ENCODE measurements at places on chromosomes 1 and 21. TPM values are rescaled to one million over a fixed set of nuclear protein-coding genes. Genes with fewer than 3 reads are reported as not detected.

Gene CFHR5
- 0.10 TPM for polyA plus RNA-seq

Gene OLFML2B
- 37.6 TPM for polyA plus RNA-seq

Gene AIRE
- polyA plus RNA-seq = not detected

DNA sequence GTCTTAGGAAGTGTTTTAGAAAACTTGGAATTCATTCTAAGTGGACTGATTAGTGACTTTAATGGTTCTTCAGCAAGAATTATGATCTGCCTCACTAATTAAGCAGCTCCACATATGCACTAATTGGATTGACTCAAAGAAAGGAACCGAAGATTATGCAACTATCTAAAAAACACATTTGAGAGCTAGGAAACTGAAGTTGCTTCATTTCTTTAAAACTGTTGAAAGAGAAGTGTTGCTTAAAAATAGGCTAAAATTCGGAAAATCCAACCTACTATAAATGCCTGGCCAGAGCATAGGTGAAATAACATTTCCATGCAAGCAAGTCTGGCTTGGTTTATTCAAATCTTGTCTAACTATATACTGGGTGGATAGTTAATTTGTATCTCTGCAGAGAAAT, 502.9 kb upstream of the ZRANB2 start:
- DNase-seq = no peak

Gene MSH4
- 0.07 TPM for polyA plus RNA-seq

DNA sequence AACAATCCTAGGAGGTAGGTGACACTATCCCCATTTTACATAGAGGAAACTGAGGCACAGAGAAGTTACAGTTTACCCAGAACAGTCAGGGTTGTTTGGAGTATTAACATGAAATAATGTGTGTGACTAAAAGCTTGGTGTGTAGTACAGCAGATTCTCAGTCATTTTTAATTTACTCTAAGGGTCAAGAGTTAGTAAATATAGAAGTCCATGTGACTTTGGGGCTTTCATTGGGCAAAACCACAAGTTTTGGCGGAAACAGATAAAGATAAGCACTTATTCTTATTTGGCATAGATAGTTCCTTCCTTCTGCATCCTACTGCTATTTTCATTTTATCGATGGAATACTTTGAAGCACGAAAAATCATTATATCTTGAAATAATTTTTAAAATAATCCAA, 128.5 kb downstream of the DNM3 start:
- DNase-seq = no peak

Gene GSTM4
- polyA plus RNA-seq = 43.3 TPM
